ENCODE measurements at places on chromosomes 7 and 10.
A peak's percentile ranks its signal among the peaks of the same experiment; 100 is the strongest.

DNA sequence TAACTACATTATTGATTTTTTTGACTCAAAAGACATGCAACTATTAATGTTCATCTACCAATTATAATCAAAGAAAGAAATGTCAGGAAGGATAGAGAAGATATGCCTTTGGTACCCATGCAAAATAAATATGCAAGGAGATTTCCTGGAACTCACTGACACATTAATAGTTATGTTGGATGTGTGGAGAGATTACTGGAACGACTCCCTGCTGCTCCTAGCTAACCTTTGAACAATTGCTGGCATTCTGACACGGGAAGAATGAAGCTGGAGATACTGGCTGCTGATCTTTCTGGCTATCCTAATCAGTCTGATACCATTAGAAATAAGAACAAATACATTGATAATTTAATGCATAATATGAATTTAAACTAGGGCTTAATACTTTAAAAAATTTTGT is 507.9 kb upstream of the NRG3 start:
- no peak for DNase-seq

- DNase-seq, result no peak
These were observed 3.4 kb downstream of the TMEM209 start for GRCh38 chr7:130201796-130202195.

GRCh38 chr7:29194594-29195427 is at the start of gene CHN2:
CHN2 (plus strand) TSS chr7:29194775.
- peak; percentile 14 for DNase-seq

- no peak for DNase-seq
These were observed 12.9 kb upstream of the MICU1 start for GRCh38 chr10:72638586-72639440.

DNA sequence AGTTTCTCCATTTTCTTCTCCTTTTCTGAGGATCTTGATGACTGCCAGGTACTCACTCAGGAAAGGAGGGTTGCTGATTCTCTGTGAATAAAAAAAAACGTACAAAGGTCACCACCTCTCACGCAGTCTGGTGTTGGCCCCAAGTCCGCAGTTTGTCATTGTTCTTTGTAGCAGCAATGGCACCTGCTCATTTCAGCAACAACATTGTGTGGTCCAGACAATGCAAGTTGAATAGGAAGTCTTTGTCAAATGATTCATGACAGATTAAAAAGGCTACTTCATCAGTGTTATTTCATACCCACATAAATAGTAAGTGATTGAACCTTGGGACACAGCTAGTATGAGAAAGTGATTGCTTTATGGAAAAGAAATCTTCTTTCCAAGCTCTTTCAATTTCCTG is 653.5 kb upstream of the MGMT start:
- DNase-seq, result no peak

DNA sequence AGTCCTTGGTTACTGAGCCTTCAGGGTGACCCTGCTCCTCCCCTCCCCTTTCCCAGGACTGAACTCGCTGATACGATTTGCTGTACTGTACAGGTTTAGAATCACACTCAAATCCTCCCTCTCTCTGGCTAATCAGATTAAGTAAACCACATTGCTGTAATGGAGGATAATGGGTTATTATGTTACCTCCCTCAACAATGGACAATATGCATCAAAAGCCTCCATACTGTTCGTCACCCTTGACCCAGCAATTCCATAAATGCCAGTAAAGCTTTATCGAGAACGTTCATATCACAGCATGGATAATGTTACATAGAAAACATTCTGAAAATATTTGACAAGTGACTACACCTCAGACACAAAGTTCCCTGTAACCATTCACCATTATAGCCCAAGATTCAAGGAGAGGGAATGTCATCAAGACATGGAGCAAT is 61.7 kb downstream of the FAM107B start:
- DNase-seq, result no peak
